ENCODE measurements at places on chromosomes 16 and 17. TPM values are rescaled to one million over a fixed set of nuclear protein-coding genes. Genes with fewer than 3 reads are reported as not detected.

KRTAP2-3 gene
- total RNA-seq = 1.8 TPM

- no peak for DNase-seq
These were observed 24.0 kb downstream of the MAP3K14 start for GRCh38 chr17:45292696-45293412.

- no peak for DNase-seq
These were observed 61.4 kb upstream of the TMC5 start for GRCh38 chr16:19356024-19356952.

- DNase-seq = no peak
These were observed 16.8 kb downstream of the IL4R start for GRCh38 chr16:27330542-27330941.

FOXL1 gene
- total RNA-seq = 10.3 TPM

DNA sequence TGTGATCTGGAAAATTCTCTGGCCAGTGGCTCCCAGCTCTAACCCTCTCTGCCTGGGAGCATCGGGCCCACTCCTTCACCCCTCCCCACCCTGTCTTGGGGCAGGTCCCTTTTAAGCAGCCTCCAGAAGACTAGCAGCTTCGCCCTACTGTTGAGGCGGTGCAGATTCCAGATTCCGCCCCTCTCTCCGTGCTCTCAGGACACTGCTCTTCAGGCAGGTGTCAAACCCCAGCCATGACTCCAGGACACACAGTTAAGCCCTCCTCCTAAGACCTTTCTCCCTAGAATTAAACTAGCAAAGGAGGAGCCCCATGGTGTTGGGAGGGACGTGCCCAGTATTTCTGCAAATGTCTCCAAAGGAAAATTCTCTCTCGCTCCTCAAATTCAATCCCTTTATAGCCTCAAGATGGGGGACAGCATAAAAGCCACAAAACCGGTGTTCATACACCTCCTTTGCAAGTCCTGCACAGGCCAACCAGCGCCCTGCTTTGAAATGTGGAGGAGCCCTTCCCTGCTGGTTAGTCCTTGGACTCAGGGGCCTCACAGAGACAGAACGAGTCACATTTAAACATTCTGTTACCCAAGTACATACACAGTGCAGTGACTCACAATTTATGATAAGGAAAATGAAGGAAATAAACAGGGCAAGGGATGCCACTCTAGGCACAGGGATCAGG is 7.2 kb downstream of the LPO start:
- DNase-seq = no peak

GRCh38 chr16:83403761-83404160 is 404.0 kb upstream of the HSBP1 start:
- DNase-seq = no peak

GRCh38 chr16:23858542-23858941 is 22.8 kb downstream of the PRKCB start:
- DNase-seq = no peak

GRCh38 chr17:13099089-13099735 is 81.4 kb upstream of the ELAC2 start:
- no peak for DNase-seq

RFNG gene
- total RNA-seq = 45.0 TPM

DNA sequence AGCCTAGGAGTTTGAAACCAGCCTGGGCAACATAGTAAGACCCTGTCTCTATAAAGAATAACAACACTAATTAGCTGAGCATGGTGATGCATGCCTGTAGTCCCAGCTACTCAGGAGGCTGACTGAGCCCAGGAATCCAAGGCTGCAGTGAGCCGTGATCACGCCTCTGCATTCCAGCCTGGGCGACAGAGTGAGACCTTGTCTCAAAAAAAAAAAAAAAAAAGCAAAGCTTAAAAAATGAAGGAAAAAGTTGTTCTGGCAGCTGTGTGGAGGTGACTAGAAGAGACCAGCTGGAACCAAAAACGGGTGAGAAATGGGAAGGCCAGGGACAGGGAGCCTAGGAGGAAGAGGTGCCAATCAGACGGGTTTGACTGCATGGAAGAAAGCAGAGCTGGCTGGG is 4.2 kb downstream of the BCL7C start:
- DNase-seq = no peak

GRCh38 chr17:82517230-82517865 is 2.2 kb upstream of the FOXK2 start:
- DNase-seq = no peak

DNA sequence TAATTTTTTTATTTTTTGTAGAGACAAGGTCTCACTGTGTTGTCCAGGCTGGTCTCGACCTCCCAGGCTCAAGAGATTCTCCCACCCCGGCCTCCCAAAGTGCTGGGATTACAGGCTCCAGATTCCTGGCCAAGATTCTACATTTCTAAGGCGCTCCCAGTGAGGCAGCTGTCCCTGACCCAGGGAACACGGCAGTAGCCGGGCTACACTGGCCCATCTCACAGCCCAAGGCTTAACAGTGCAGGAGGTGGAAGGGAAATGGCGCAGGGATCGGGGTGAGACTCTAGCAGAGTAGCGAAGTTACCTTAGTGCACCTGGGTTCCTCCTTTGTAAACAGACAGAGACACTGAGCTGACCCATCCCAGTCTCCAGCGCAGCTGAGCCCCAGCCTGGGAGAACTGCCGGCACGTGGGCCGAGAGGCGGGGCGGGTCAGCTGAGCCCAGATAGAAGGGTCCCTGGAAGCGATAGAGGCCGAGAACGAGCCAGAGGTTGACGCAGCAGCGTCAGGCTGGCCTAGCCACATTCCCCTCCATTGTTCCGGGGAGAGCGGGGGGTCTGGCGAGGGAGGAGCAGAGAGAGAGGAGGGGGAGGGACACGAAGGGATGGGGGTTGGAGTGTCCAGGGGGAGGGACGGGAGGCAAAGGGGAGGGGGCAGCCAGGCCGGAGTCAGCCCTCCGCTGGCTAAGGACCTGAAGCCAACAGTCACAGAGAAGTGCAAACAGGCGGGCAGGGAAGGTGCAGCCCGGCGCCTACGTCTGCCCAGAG is 2.5 kb downstream of the CARHSP1 start:
- DNase-seq = no peak

GRCh38 chr16:51129105-51129504 is 22.0 kb downstream of the SALL1 start:
- DNase-seq = no peak

- no peak for DNase-seq
These were observed 685 bp upstream of the MPG start for GRCh38 chr16:77273-77806.

GRCh38 chr16:89536886-89537548 is 23.5 kb upstream of the RPL13 start:
- no peak for DNase-seq

DNA sequence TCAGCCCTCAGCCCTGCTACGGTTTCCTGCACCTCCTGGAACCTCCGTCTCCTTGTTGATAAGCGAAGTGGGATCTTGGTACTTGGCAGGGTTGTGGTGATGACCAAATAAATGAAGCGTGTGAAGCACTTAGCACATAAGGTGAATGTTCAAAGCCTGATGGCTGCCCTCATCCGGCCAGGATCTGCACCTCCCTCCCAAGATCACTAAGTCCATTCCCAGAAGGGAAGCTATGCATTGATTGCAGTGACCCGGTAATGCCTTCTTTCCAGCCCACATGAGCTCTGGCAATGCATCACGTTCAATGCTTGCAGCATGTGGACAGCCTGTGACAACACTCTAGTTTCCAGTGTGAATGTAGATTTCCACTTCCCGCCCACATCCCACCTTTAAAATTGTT is 24.9 kb upstream of the RHOT1 start:
- DNase-seq = no peak

- DNase-seq = no peak
These were observed 232.1 kb downstream of the FTO start for GRCh38 chr16:53936052-53936451.

NKD1 gene
- under 0.01 TPM for total RNA-seq

- no peak for DNase-seq
These were observed 5.3 kb downstream of the RPL13 start for GRCh38 chr16:89565506-89566372.

- DNase-seq = no peak
These were observed 2.4 kb downstream of the USP6 start for GRCh38 chr17:5118219-5118618.

- no peak for DNase-seq
These were observed 56.1 kb downstream of the NT5M start for GRCh38 chr17:17359271-17359670.

TOM1L1 gene
- 5.0 TPM for total RNA-seq

GRCh38 chr17:51662204-51663056 is 402.1 kb downstream of the UTP18 start:
- no peak for DNase-seq

DNA sequence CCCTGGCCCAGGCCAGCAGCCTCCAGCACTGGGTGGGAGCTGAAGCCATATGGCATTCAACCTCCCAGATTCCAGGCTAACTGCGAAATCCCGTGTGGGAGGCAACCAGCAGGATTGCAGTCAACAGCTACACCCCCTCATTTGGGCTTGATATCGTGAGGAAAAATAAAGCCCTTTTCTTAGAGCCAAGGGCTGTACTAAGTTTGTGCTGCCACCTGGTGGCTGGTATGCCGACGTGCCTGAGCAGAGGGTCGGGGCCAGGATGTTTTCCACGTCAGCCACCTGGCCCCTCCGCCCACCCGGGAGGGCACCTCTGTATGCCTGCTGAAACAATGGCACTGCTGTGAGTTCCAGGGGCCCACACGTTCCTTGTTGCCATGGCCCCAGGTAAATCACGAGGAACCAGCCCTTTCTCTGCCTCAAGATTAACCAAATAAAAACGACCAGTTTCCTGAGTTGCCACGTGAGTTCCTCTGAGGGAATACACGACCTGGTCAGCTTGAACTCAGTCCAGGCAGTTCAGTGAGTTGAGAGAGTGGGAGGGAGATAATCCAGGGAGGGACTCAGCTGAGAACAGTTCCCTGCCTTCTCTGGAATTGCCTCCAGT is 9.0 kb downstream of the TMEM98 start:
- DNase-seq = peak; percentile 69

All from glomerular endothelial cell (primary cell).